LoVo (cell line): ENCODE measurements at places on chromosomes 5 and 9.

GRCh38 chr5:139385061-139386049, 2.3 kb upstream of the SLC23A1 start:
- DNase-seq, result peak; percentile 63

- DNase-seq, result peak; percentile 46
These were observed 55.2 kb downstream of the NMUR2 start for GRCh38 chr5:152349683-152350526.

DNA sequence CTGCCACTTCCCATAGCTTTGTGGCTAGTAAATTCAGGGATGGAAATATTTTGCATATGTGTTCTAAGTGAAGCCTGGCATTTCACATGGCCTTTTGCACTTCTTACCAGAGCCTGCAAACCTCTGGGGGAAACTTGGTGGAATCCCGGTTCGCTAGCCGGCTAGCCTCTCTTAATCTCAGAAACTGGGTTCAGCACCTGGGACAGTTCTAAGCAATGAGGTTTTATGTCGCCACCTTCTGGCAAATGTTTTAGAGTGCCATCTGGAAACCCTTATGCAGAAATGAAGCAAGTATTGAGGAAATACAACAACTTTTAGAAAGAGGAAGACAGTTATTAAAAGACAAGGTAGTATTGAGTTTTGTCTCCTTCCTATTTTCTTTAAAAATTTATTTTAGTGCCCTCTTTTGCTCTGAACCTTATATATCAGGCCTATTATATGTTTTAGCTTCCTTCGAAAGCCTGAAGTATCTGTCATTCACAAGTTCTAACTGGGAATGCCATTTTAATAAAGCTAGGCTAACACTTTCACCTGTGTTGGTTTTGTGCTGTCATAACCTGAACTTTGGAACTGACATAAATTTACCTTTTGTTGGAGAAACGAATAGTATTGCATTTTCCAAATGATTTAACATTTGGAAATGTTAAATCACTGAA, 963 bp upstream of the HTR1A start:
- DNase-seq, result peak; percentile 68

DNA sequence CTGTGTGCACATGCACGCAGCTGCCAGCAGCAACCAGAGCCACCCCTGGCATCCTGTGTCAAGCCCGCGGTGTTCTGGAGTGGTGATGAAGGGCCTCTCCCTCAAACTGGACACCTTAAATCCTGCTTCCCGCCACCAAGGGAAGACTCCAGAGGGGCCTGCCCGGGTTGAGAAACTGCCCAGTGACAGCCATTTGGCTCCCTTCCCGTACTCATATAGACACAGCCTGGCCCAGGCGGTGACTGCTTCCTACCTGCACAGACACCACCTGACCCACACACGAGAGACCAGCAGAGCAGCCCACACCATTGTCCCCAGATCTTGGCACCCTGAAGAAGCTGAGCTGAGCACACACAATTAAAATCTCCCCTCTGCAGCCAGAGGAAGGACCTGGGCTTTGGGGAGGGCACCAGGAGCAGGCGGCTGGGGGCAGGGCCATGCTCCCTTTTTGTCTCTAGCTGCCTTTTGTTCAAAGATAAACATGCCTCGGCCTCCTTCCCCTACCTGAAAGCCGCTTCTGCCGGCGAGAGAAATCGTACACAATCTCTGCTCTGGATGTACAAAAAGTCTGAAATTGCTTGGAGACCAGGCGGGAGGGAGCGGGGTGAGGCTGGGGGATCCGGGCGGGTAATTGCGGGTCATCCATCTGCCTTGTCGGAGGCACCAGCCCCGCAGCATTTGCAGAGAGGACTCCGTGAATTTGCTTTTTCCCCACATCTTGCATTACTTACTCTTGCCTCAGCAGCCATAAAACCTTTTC, 78.4 kb downstream of the TSPAN17 start:
- DNase-seq, result no peak

- DNase-seq, result no peak
These were observed 2.3 kb upstream of the POMT1 start for GRCh38 chr9:131500377-131500776.

- DNase-seq, result peak; percentile 29
These were observed 1.4 kb downstream of the SPINK1 start for GRCh38 chr5:147830035-147830434.

DNA sequence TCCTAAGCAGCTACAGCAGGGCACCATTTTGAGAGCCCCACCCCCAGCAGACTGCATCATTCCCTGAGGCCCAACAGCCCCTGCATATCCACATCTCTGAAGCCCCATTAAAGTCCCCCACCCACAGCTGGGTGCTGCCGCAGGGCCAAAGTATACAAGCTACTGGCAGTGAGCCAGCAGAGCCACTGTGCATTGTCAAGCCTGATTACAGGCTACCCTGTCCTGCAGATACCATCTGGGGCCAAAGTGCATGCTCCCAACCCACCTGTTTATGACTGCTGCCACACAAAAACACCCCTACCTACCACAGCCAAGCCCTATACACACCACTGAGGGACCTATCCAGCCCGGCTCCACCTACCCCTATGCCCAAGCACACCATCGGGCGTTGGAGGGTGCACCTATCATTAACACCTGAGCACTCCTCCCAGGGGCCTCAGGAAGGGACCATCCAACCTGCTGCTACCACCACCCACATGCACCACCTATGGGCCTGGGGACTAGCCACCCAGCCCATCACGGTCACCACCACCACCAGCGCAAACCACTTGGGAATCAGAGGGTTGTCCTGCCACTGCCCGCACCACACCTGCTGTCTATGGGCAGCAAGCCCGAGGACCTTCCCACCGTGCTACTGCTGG, 105.0 kb downstream of the PLPP1 start:
- no peak for DNase-seq

DNA sequence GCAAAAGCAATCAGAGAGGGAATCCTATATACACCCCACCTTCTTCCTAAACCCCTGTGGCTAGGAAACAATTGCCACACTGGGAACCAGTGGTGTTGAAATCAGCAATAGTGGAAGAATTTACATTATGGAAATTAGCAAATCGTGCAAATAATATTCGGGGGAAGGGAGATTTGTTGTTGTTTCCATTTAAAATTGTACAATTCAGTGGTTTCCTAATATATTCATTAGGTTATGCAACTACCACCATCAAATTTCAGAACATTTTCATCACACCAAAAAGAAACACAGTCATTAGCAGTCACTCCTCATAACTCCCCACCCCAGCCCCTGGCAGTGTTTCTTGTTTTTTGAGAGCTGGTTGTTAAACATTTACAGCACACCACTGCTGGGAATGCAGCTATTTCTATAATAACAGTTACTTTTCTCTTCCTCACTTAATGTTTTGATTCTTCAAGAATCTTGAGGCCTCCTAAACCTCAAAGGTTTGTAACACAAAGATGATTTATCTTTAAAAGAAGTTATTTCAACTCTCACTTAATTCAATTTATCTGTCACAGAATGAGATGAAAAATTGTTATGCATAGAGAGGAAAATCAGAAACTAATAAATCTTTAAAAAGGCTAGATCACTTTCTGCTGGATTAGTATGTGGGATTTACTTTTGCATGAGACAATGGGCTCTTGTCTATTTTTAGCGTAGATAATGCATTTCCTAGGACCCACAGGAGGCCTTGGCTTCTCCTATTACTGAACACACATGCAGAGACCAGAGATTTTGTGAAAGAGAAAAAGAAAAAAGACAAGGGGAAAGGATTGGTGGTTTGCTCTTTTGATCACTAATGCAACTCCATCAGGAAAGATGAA, 91.8 kb upstream of the DAPK1 start:
- peak; percentile 26 for DNase-seq

DNA sequence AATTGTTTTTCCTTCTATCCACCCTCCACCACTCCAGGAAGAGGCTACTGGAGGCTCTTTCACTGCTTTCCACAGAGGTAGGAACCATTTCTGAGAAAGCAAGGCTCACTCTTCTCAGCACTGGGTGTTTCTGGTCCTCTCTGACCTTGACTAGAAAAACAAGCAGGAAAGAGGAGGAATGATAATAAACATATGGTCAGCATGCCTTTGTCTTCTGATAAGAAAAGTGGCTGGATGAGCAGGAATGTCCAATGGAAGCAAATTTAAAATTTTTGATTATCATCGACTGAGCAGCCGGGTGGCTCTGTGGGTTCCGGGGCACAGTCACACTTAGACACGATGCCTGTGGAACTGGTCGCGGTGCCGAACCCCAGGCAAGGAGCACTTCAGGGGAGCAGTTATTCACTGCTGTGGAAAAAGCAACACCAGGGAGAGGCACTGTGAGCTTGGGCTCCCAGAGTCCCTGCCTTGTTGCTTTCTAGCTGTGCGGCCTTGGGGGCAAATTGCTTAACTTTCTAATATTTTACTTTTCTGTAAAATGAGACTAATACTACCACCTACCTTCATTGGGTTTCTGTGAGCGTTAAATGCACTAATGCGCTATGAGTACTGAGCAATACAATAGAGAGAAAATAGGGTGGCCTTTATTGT, 157.0 kb upstream of the LHFPL2 start:
- DNase-seq, result no peak

GRCh38 chr5:163565492-163565891, 60.1 kb downstream of the MAT2B start:
- DNase-seq, result no peak

DNA sequence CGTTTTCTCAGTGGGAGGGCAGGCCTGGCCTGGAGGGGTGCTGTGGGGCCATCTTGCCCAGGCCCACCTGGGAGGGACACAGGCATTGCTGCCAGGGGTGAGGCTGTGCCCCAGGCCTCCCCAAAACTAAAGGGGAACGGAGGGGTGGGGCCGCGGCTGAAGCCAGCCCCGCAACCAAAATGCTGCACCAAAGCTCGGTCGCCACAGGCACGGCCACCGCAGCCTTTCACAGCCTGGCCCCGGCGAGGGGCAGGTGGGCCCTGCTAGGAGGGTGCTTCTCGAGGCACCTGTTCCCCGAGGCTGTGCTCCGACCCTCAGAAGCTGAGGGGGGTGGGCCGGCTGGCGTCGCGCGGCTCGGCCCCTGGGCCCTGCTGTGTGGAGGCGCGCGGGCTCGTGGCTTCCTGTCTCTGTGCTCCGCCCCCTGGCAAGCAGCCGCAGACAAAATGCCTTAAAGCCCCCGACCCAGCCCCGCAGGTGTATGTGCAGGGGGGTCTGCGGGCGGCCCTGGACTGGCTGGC, 57.6 kb downstream of the JAK2 start:
- no peak for DNase-seq

DNA sequence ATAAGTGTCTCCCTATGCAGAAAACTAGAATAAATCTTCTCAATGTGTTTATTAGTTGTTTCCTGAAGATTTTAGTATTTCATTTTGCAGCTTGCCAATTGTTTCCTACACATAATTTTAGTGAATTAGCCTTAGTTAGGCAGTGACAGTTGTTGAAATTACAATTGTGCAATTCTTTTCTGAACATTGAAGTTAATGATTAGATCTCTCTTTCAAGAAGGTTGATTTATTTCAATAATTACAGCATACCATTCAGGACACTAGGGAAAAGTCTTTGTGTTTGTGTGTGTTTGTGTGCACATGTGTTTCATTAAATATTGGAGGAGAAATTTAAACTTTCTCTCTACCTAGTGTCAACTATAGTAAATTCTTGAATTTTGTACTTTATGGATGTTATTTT, 199.6 kb upstream of the MPDZ start:
- DNase-seq, result no peak

GRCh38 chr9:136922540-136922939, 22.0 kb downstream of the FBXW5 start:
- no peak for DNase-seq

DNA sequence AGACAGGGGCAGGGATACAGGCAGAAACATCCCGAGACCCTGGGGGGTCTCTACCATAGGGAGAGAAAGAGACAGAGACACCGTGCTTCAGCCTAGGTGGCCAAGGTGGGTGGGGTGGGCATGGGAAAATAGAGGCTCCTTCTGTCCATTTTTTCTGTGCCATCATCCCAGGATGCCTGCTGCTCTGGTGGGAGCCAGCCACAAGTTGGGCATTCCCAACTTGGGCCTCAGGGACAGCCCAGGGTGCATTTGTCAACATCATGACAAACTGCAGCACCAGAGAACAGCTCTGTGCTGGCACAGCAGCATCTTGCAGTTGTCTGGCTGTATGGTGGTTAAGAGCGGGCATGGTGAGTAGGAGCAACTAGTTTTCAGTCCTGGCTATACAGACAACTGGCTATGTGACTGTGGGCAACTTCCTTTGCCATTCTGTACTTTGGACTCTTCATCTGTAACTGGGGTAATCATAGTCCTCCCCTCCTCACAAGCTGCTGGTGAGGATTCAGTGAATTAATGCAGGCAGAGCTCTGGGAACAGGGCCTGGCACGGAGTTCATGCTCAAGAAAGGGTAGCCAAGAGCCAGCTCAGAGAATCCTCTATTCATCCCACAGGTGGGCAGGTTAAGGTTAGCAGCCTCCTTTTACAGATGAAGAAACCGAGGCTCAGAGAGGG, 100.4 kb downstream of the RGS3 start:
- DNase-seq, result no peak

DNA sequence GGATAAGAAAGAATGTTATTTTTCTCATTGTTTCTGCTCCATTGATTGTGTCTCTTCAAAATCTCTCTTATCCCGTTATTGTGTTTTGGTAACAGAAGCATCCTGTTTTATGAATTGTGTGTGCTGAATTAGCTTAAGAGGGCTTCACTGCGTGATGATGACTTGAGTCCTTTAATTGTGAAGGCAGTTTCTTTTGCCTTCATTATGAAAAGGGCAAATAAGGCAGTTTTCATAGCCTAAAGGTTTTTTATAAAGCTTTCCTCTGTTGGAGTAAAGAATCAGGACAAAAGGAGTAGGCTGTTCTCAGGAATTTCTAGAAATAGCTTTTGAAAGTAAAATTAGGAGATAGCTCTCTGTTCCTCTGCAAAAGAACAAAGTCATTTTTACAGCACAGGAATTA, 169.8 kb downstream of the FOCAD start:
- DNase-seq, result no peak

DNA sequence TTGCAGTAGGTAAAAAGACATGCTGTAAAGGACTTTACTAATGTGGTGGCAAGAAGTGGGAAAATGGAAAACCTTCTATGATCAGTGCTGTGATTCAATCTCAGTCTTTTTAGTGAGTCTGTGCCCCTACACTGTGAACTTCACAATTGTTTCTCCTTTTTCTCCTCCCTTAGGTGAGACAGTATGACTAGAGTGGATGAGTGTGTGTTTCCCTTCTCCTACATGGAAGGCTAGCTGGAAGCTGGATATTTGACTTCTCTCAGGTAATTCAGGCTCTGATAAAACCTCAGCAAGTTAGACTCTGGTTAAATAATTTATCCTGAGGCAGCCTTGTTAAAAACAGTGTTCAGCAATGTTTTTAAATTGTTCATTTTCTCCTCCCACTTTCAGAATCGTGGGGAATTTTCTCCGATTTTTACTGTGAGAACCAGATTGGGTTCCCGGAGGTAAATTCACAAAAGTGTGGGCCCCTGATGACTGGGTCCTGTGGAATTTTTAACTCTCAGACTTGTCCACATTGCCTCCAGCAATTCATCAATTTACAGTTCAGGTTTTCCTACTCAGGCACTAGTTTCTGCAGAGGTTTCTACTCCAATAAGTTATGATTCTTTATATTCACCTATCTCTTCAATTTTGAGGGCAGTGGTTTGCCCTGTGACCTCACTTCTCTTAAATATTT, 149.1 kb upstream of the PIK3R1 start:
- DNase-seq, result no peak

GRCh38 chr9:11107196-11107595, 494.4 kb upstream of the PTPRD start:
- DNase-seq, result no peak
